Vagina (tissue), 2 donors: ENCODE measurements at places on chromosomes 4 and X.

- H3K4me1 ChIP-seq: peaks cover 18% of the 10 kb centered on the region
- no peaks in the 10 kb centered on the region for H3K27me3 ChIP-seq
- DNase-seq: no peak
- no peak overlapping the region for H3K27ac ChIP-seq
Observed at GRCh38 chr4:7157666-7158065, 34.7 kb upstream of the SORCS2 start.

DNA sequence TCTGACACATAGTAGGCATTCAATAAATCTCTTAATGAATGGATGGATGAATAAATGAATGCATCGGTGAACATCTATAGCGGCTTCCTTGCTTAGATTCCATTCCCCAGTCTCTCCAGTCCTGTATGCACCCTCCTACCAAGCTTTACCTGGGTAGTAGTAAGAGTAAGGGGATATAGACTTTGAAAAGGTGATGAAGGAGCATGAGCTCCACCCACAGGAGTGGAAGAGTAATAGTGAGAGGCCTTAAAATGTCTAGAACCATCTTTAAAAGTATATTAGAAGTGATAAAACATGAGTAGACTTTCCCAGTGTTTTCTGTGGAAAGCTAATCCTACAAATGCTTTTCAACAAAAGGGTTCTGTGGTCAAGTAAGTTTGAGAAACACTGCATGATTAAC lies 35.5 kb upstream of the GPC3 start:
- DNase-seq: no peak
- H3K27me3 ChIP-seq: no peaks in the 10 kb centered on the region
- no peak overlapping the region for H3K27ac ChIP-seq
- H3K4me1 ChIP-seq: no peaks in the 10 kb centered on the region

GRCh38 chrX:148723551-148723950 lies 223.1 kb downstream of the AFF2 start:
- no peaks in the 10 kb centered on the region for H3K36me3 ChIP-seq
- no peak overlapping the region for H3K4me3 ChIP-seq

DNA sequence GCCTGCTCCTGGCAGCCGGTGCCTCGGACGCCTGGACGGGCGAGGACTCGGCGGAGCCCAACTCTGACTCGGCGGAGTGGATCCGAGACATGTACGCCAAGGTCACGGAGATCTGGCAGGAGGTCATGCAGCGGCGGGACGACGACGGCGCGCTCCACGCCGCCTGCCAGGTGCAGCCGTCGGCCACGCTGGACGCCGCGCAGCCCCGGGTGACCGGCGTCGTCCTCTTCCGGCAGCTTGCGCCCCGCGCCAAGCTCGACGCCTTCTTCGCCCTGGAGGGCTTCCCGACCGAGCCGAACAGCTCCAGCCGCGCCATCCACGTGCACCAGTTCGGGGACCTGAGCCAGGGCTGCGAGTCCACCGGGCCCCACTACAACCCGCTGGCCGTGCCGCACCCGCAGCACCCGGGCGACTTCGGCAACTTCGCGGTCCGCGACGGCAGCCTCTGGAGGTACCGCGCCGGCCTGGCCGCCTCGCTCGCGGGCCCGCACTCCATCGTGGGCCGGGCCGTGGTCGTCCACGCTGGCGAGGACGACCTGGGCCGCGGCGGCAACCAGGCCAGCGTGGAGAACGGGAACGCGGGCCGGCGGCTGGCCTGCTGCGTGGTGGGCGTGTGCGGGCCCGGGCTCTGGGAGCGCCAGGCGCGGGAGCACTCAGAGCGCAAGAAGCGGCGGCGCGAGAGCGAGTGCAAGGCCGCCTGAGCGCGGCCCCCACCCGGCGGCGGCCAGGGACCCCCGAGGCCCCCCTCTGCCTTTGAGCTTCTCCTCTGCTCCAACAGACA lies 4.4 kb downstream of the SOD3 start:
- H3K4me3 ChIP-seq: peak overlapping the region; percentile 33
- H3K27ac ChIP-seq: peak overlapping the region; percentile 62
- no peaks in the 10 kb centered on the region for H3K36me3 ChIP-seq
- H3K27me3 ChIP-seq: no peaks in the 10 kb centered on the region

- no peaks in the 10 kb centered on the region for H3K4me1 ChIP-seq
- no peaks in the 10 kb centered on the region for H3K27me3 ChIP-seq
- no peak overlapping the region for H3K27ac ChIP-seq
- DNase-seq: no peak
- H3K4me3 ChIP-seq: no peak overlapping the region
- no peaks in the 10 kb centered on the region for H3K36me3 ChIP-seq
Observed at GRCh38 chr4:10872833-10873517, 188.4 kb upstream of the CLNK start.

- no peaks in the 10 kb centered on the region for H3K36me3 ChIP-seq
- H3K27ac ChIP-seq: no peak overlapping the region
- no peak for DNase-seq
- H3K4me3 ChIP-seq: no peak overlapping the region
- no peaks in the 10 kb centered on the region for H3K4me1 ChIP-seq
Observed at GRCh38 chrX:20037186-20037585, 46.3 kb upstream of the BCLAF3 start.

DNA sequence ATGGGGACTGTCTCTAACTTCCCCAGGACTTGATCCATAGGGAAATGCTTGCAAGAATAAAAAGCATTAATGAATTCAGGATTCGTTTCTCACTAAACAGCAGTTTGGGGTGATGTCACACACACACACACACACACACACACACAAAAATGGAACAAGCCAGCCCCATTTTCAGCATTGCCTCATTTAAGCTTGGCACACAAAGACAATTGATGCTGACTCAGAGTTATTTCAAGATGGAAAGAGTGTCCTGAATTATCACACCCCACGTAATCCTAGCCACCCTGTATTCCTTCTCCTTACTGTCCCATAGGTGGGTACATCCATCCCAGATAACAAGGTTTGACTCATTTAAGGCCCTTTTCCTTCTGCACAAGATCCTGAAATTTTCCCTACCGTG lies 345.1 kb upstream of the HS3ST1 start:
- no peaks in the 10 kb centered on the region for H3K27me3 ChIP-seq
- no peak overlapping the region for H3K4me3 ChIP-seq
- H3K27ac ChIP-seq: no peak overlapping the region
- DNase-seq: no peak

- no peak overlapping the region for H3K4me3 ChIP-seq
- no peak overlapping the region for H3K27ac ChIP-seq
- H3K27me3 ChIP-seq: no peaks in the 10 kb centered on the region
- H3K36me3 ChIP-seq: no peaks in the 10 kb centered on the region
- H3K4me1 ChIP-seq: no peaks in the 10 kb centered on the region
Observed at GRCh38 chr4:139631791-139632190, 33.8 kb upstream of the MGST2 start.

- no peak overlapping the region for H3K4me3 ChIP-seq
- H3K27ac ChIP-seq: no peak overlapping the region
- no peaks in the 10 kb centered on the region for H3K36me3 ChIP-seq
- H3K27me3 ChIP-seq: no peaks in the 10 kb centered on the region
- H3K4me1 ChIP-seq: no peaks in the 10 kb centered on the region
- no peak for DNase-seq
Observed at GRCh38 chrX:44675362-44676024, 132.8 kb upstream of the FUNDC1 start.

DNA sequence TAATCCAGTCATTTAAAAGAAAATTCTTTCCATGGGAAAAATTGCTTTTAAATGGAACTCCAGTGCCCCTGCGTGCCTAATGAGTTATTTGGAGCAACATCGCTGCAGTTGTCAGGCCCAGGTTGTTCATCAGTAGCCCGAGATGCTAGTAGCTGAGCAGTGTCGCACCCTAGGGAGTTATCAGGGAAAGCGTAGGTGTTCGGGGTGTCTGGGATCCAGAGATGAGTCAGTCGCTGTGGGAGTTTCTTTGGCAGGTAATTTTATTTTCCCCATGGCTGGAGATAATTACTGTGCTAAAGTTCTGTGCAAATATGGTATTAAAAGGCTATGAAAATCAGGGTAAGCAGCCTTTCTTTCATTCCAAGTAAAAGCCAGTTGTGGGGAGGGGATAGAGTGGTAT lies 49.4 kb downstream of the ANXA3 start:
- no peak overlapping the region for H3K4me3 ChIP-seq
- no peak for DNase-seq
- H3K27me3 ChIP-seq: no peaks in the 10 kb centered on the region
- no peaks in the 10 kb centered on the region for H3K4me1 ChIP-seq
- H3K27ac ChIP-seq: no peak overlapping the region
- no peaks in the 10 kb centered on the region for H3K36me3 ChIP-seq

GRCh38 chr4:113772319-113772718 lies 10.8 kb upstream of the CAMK2D start:
- H3K36me3 ChIP-seq: no peaks in the 10 kb centered on the region
- H3K27me3 ChIP-seq: no peaks in the 10 kb centered on the region

DNA sequence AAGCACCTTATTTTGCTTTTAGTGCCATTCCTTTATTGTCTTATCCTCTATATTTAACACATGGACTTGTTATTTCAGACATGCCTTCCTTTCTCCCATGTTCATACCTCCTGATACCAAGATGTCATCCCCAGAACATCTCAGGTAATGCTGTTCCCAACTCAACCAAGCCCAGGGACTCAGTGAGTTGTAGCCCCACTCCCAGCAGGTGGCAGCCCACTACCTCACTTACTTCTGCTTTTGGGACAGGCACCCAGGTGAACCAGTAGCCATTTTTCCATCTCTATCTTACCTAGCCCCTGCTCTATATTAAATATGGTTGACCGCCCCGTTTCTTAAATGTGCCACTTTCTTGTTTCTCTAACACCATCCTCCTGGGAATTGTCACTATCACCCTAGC lies 199.0 kb downstream of the DCHS2 start:
- no peaks in the 10 kb centered on the region for H3K27me3 ChIP-seq
- H3K27ac ChIP-seq: no peak overlapping the region
- H3K4me3 ChIP-seq: no peak overlapping the region
- H3K4me1 ChIP-seq: no peaks in the 10 kb centered on the region
- no peak for DNase-seq
- no peaks in the 10 kb centered on the region for H3K36me3 ChIP-seq

DNA sequence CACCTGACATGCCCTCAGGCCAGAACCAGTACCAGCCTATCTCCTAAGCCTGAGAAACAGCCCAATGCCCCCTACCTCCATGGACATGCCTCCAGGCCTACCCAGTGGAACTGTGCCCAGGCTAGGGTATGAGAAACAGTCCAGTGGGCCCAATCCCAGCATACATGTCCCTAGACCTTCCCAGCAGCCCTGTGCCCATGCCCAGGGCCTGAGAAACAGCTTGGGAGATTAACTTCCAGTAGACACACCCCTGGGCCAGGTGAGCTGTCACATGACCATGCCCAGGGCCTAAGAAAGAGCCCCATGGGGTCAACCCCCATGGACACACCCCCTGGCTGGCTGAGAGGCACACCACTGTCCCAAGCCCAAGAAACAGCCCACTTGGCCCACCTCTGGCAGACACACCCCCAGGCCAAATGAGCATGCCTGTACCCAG lies 78.8 kb downstream of the CBR4 start:
- H3K36me3 ChIP-seq: peaks cover 26% of the 10 kb centered on the region
- DNase-seq: no peak
- no peaks in the 10 kb centered on the region for H3K4me1 ChIP-seq
- no peak overlapping the region for H3K4me3 ChIP-seq
- no peak overlapping the region for H3K27ac ChIP-seq

DNA sequence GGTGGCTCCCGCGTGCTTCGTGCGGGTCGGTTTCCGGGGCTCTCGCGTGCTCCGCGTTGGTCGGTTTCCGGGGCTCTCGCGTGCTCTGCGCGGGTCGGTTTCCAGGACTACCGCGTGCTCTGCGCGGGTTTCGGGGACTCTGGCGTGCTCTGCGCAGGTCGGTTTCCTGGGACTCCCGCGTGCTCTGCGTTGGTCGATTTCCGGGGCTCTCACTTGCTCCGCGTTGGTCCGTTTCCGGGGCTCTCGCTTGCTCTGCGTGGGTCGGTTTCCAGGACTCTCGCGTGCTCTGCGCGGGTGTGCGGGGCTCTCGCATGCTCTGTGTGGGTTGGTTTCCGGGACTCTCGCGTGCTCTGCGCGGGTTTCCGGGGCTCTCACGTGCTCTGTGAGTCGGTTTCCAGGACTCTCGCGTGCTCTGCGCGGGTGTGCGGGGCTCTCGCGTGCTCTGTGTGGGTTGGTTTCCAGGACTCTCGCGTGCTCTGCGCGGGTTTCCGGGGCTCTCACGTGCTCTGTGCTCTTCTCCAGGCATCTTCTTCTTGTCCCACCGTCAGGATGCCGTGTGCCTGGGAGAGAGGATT lies 109.9 kb upstream of the LRPAP1 start:
- no peaks in the 10 kb centered on the region for H3K27me3 ChIP-seq
- no peak overlapping the region for H3K27ac ChIP-seq
- H3K36me3 ChIP-seq: no peaks in the 10 kb centered on the region
- H3K4me1 ChIP-seq: peaks cover 27% of the 10 kb centered on the region
- H3K4me3 ChIP-seq: no peak overlapping the region

GRCh38 chr4:105145156-105145902 lies 1.3 kb upstream of the TET2 start:
- no peak for DNase-seq
- H3K4me1 ChIP-seq: peaks cover 25% of the 10 kb centered on the region
- peak overlapping the region; percentile 82 for H3K4me3 ChIP-seq

DNA sequence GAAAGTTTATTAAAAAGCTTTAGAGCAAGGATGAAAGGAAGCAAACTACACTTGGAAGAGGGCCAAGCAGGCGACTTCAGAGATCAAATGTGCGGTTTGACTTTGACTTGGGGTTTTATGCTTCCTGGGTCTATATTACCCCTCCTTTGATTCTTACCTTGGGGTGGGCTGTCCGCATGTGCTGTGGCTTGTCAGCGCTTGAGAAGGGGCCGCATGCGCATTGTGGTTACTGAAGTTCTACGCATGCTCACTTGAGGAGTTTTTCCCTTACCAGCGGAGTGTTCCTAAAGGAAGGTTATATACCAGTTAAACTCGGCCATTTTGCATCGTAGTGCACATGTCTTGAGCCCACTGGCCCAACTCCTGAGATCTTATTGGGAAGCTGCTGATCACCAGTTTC lies 9.9 kb downstream of the ZNF157 start:
- no peaks in the 10 kb centered on the region for H3K4me1 ChIP-seq
- no peaks in the 10 kb centered on the region for H3K27me3 ChIP-seq
- H3K4me3 ChIP-seq: peak overlapping the region; percentile 16
- H3K27ac ChIP-seq: no peak overlapping the region
- DNase-seq: no peak
- no peaks in the 10 kb centered on the region for H3K36me3 ChIP-seq

DNA sequence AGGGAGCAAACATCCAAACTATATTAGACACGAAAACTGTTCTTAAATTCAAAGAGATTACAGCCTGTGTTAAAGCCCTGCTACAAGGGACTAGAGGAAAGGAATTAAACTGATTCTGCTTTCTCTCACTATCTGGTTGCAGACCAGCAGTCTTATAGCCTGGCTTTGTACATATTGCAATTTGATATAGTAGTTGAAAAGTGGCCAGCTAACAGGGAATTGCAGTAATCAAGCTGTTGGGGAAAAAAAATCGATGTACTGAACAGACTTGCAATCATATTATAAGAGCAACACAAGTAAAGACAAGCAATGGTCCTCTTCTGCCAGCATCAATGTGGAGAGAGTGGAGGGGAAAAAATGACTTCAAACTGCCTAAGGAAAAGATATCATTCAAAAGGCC lies 364.4 kb upstream of the EPHA5 start:
- H3K27me3 ChIP-seq: no peaks in the 10 kb centered on the region
- DNase-seq: no peak
- no peak overlapping the region for H3K27ac ChIP-seq
- no peak overlapping the region for H3K4me3 ChIP-seq
- no peaks in the 10 kb centered on the region for H3K4me1 ChIP-seq

GRCh38 chr4:169601016-169601771 lies 11.2 kb downstream of the NEK1 start:
- peaks cover 15% of the 10 kb centered on the region for H3K4me1 ChIP-seq
- H3K4me3 ChIP-seq: no peak overlapping the region
- no peak overlapping the region for H3K27ac ChIP-seq
- H3K36me3 ChIP-seq: peaks cover 23% of the 10 kb centered on the region

- DNase-seq: no peak
- H3K4me3 ChIP-seq: no peak overlapping the region
- H3K36me3 ChIP-seq: no peaks in the 10 kb centered on the region
- no peaks in the 10 kb centered on the region for H3K4me1 ChIP-seq
Observed at GRCh38 chrX:41677183-41678060, 11.4 kb upstream of the GPR34 start.
